ENCODE measurements at places on chromosomes 5 and 9.

GRCh38 chr5:160105686-160106360 is 13.4 kb downstream of the PWWP2A start:
- peak; percentile 48 for DNase-seq

DNA sequence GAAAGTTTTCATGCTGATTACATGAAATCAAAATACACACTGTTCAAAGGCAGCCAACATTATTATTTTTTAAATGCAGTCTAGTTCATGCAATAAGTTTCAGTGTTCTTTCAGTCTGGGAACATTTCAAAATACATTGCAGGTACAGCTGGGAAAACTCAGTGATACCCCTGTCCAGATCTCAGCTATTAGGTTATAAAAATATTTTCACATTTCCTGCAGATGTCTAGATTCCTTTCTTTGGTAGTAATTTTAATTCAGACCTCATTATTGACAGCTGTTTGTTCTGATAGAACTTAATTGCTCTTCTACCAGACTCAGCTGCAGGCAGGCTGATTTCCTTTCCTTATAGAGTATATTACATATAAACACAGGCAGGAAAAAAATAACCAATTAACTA is 556.8 kb upstream of the DMAC1 start:
- no peak for DNase-seq

DNA sequence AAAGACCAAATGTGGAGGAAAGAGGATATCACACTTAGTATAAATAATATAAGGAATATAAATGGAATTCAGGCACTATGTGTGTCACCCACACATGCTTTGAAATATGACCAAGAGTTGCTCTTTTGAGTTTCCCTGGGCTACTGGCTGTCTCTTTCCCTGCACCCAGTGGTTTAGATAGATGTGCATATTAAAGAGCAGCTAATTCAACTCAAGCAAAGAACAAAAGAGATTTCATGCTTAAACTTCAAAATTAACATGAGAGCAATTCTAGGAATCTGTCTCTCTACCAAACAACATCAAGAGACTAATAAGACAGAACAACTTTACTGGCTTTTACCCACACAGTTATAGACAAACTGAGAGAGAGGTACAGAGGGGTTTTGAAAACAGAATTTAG is 38.0 kb upstream of the ITGA1 start:
- DNase-seq: no peak

DNA sequence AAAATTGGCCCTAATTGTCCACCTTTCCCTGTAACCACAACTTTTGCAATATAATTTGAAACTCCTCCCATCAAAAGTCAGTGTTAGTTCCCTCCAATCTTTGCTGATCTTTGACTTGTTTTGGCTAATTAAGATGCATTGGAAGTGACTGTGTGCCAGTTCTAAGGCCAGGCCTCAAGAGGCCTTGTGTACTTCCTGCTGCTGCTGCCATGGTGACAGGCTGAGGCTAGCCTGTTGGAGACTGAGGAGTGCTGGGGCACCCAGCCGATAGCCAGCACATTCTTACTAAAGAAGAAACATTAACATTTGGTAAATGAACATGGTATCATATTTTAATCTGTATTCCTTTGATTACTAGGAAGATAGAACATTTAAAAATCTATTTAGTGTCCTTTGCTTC is 86.5 kb downstream of the SREK1 start:
- no peak for DNase-seq

GRCh38 chr5:81851481-81852178 is 100.7 kb upstream of the SSBP2 start:
- DNase-seq: peak; percentile 79

- no peak for DNase-seq
These were observed 55.3 kb upstream of the EXOC3 start for GRCh38 chr5:387491-388265.

Data from GM12864 (cell line).